ENCODE measurements at places on chromosomes 7 and 10. TPM values are rescaled to one million over a fixed set of nuclear protein-coding genes. Genes with fewer than 3 reads are reported as not detected.

The IKZF1 gene
- total RNA-seq: not detected

The SEMA3E gene
- total RNA-seq: 2.0 TPM

The VWC2 gene
- not detected for total RNA-seq

The PTF1A gene
- total RNA-seq: not detected

The GPR146 gene
- total RNA-seq: 2.7 TPM

Data from uterine smooth muscle cell (primary cell).